ENCODE measurements at places on chromosomes 2 and 18.

DNA sequence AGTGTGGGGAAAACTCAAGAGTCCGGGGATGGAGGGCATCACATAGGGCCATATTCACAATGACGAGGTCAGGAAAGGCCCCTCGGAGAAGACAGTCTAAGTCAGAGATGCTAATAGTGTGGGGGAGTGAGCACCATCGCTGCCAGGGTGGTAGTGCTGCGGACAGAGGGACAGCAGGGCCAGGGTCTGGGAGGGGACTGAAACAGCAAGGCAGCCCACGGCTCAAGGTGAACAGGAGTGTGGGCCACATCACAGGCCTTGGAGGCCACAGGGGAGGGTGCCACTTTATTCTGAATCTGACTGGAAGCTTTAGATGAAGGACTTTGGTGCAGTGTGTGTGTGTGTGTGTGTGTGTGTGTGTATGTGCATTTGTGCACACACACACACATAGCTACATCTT lies 130.9 kb upstream of the GLI2 start:
- no peak for DNase-seq

GRCh38 chr2:108329771-108330170 lies 41.1 kb downstream of the SULT1C2 start:
- no peak for DNase-seq

DNA sequence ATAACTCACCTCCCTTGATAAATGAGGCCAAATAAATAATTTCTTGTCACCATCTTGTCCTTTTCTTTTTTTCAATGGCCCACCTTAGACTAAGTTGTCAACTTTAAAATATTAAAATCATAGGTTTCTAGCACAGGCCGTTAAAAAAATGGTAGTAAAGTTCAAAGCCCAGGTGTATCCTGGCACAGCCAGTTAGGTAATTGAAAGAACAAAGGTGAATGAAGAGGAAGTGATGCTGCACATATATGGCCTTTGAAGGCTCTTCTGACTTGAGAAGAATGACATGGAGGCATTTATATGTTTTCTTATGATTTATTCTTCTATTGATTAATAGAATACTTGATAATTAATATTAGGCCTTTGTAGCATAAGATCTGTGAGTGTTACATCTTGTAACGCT lies 208.7 kb downstream of the PTPRM start:
- no peak for DNase-seq

DNA sequence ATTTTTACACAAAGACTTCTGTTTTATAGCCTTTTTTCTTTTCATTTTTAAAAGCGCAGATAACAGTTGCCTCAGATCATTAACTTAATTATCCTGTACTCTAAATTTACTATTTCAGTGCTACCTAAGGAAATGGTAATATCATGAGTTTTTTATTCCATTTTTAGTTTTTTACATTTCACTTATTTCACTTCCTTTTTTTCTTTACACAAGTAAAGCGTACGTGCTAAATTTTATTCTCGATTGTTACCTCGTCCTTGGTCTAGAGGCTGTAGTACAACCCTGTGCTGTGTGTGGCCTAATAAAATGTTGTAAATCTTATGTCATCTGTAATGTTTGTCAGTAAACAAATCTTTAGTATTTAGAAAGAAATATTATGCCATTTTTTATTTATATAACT lies 49.2 kb downstream of the CRIM1 start:
- DNase-seq = no peak

DNA sequence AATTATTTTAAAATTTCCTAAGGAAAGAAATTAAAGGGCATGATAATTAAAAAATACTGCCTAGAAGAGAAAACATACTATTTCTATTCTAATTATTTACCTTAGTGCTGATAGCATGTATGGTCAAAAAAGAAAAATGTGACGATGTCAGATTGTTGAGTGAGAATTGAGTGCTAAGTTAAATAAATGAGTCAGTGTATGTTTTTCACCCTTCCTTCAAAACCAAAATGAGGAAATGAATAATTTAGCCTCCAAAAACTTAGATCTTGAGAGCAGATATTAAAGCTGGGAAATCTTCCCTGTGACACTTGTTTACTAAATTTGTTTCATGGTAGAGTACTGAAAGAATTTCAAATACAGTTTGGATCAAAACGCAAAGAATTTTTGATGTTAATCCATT lies 58.6 kb upstream of the NYAP2 start:
- no peak for DNase-seq

GRCh38 chr2:234771980-234772732 lies 179.7 kb upstream of the SH3BP4 start:
- DNase-seq = no peak

DNA sequence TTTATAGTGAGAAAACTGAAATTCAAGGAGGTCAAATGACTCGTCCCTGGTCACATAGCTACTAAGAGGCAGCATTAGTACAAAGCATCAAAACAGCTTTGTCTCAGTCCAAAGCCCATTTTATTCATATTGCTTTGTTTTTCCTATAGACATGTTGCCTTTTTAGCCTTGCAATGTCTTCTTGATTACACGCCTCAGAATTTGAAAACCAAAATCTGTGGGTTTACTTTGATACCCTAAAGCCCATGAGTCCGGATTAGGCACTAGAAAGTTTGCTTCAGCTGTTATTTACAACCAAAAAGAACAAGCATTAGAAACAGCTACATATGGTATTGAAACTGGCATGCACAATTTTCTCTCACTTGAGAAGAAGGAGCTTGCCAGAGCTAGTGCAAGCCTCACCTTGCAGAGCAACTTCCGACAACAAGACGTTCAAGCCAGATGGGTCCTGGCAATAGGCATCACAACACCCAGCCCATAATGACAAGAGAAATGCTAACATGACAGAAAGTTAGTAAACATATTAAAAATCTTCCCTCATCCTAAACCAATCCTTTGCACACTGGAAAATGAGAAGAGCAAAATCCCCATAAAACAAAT lies 276.8 kb downstream of the RIT2 start:
- no peak for DNase-seq

- no peak for DNase-seq
Measured at GRCh38 chr2:40244675-40245074, 207.2 kb downstream of the SLC8A1 start.

DNA sequence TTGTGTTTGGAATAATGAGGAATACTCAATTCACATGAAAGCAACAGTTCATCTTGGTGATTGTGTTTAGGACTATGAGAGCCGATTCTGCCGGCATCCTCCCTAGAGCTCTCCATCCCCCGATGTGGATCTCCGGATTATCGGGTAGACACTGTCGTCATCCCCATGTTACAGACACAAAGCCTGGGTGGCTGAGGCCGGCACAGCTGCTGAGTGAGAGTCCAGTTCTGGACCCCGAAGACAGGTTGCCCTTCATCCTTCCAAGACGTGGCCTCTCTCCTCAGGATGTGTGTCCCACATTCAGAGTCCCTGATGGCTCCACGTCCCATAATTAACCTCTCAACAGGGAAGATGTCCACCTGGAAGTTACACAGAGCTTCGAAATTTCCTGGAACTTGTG lies 129.3 kb downstream of the HDAC4 start:
- no peak for DNase-seq

- no peak for DNase-seq
Measured at GRCh38 chr2:42092084-42092996, 44.5 kb downstream of the PKDCC start.

DNA sequence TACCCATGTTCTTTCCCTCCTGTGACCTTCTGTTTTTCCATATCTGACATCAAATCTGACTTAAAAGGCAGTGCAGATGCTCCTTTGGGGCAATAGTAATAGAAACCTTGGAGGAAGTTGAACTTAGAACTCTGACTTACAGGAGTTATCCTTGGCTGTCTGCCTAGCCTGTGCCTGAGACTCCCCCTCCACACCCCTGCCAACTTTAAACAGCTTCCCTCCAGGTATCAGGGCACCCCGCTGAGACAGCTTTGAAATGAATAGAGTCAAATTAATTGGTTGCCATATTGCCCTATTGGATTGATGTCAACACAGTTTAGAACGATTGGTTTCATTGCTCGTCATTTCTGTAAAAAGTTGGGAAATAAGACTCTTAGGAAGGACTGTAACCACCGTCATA lies 322.0 kb downstream of the PRKCE start:
- DNase-seq = no peak

DNA sequence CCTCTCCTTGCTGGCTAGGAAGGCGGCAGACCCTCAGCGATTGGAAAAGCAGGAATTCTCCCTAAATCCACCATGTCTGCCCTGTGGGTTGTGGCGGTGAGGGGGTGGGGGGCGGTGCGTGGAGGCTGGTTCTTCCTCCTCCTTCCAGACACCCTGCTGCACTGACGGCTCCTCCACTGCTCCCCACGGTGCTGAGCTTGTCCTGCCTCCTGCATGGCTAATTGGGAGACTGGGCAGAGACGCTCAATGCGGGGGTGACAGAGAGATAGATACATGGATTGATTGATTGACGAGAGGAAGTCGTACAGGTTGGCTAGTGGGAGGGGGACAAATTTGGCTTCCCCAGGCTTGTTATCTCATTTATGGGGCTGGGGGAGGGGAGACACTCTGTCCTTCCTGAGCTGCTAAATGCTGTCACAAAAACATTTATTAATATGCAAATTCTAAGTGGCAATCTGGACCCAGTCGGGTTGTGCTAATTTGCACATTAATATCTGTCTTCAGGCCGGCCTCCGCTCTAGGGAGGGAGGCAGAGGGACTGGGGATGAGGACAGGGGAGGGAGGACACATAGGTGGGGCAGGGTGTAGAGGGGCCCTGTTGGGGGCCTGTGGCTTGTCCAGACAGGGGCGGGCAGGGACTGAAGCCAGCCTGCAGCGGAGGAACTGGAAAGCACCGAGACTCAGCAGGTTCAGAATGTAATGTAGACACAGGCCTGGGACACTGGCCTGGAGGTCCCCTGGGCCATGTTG lies 181.6 kb downstream of the CELF4 start:
- DNase-seq = no peak

DNA sequence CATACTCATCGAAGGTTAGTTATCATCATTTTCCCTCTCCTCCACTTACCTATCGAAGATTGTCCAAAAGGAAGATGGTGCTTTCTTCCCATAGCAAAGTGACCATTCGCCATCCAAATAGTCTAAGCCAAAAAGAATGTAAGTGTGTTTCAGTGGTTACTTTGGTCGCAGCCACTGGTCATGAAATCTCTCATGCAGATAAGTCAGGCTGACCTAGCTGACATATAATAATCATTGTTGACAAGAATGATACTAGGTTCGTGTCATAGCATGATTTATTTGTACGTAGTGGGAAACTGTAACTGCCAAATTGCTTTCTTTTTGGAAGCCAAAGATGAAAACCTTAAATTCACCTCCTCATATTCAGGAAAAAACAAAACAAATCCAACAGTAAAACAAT lies 89.6 kb upstream of the PMAIP1 start:
- no peak for DNase-seq
